ENCODE measurements at places on chromosomes 1 and 21.

DNA sequence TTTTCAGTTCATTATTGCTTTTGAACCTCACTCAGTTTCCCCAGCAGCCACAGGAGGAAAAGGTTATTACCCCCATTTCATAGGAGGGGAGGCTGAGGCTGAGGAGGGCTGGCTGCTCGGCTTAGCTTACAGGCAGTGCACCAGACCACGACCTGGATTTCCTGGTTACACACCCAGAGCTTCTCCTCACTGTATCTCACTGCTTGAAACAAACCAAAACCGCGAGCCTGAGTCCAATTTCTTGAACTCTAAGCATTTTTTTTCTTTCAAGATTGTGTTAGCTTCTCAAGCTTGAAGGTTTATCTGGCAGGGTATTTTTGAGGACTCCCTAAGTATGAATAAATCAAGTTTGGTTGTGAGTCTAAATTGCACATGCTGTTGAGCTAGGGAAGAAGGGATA is 188.9 kb upstream of the EDN2 start:
- no peak for DNase-seq

GRCh38 chr1:108881369-108881768 is 4.6 kb downstream of the GPSM2 start:
- no peak for DNase-seq

DNA sequence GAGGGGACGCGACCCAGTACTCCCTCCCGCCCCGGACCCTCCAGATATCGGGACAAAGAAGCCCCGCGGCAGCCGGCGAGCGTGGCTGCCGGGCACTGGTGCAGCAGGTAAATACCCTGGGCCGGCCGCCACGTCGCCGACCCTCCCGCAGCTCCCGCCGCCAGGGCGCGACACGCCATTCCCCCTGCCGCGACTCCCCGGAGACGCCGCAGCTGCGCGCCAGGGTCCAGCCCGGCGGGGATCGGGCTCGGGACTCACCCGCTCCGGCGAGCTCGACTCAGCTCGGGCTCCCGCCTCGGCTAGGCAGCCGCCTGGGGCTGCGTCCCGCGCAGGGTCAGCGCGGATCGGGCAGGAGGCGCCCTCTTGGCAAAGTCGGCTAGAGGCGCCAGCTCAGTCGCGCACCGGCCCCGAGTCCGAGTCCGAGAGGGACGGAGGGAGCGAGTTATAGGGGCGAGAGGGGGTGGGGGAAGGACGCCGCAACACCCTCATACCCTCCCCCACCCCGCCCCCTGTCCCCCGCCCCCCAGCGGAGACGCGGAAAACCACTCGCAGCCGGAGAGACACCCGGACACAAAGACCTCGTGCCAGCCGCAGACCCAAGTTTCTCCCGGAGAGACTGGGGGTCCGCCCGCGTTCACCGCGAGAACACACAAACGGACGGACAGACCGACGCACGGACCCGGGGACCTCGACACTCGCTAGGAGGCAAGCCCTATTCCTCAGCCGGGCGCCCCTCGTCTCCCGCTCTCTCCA is 985 bp downstream of the SYT6 start:
- no peak for DNase-seq

DNA sequence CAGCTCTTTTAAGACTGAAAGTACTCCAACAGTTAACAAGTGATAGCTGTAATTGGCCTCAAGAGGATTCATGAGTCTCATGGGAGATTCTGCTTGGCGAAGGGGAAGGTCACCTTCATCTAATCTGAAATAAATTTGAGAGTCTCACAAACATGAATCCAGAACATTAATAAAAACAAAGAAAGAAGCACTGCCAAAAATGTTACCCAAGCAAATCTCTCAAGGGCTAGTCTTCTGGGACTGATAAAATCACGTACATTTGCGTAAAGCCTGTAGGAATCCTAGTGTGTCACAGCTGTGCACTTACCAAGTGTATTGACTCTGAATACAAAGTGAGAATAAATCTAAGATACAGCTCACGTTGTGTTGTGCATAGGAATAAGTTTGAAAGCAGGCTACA is 21.2 kb upstream of the NUF2 start:
- no peak for DNase-seq

DNA sequence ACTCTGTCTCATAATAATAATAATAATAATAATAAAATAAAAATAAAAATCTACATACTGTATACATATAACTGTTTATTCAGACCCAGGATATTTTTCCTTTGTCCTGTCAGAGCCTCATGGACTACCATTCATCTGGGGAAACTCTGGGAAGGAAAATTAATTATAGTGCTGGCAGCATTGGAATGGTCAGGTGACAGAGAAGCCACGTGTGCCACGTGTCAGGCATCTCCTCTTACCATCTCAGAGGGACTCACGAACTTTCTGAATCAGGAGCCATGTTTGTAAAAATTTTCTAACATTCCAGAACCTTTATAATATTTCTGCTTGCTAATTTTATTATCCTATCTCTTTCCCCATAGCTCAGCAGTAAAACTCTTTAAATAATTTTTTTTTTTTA is 97.8 kb upstream of the HNRNPU start:
- DNase-seq, result no peak

DNA sequence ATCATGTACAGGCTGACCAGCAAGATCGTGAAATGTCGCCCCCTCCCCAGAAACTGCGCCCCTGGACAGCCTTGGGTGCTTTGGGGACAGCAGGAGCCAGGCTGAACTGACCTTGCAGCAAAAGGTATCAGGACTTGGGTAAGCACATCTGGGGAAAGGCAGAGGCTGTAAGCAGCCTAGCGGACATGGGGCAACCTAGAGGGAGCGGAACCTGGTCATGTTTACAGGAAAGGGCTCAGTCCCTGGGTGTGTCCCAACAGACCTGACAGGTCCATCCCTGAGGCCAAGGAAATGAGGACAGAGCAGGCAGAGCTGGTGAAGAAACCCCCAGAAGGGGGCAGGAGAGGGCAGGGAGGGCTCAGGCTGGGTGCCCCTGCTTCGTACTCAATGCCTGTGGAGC is 3.1 kb upstream of the S100A8 start:
- no peak for DNase-seq

DNA sequence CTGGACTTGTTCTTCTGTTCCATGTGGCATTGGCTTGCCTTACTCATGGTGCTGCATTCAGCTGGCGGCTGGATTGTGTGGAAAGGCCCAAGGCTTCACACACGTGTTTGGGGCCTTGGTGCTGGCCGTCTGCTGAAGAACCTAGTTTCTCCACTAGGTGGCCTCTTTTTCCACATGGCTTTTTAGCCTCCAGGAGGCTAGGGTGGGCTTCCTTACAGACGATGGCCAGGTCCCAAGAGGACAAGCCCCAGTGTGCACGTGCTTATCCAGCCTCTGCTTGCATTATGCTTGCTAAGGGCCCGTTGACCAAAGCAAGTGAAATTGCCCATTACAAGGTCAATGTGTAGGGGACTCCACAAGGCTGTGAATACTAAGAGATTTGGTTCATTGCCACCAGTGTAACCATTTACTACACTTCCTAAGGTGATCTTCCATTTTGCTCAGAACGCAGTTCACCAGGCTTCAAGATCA is 47.5 kb upstream of the FOXO6 start:
- DNase-seq, result peak; percentile 50

DNA sequence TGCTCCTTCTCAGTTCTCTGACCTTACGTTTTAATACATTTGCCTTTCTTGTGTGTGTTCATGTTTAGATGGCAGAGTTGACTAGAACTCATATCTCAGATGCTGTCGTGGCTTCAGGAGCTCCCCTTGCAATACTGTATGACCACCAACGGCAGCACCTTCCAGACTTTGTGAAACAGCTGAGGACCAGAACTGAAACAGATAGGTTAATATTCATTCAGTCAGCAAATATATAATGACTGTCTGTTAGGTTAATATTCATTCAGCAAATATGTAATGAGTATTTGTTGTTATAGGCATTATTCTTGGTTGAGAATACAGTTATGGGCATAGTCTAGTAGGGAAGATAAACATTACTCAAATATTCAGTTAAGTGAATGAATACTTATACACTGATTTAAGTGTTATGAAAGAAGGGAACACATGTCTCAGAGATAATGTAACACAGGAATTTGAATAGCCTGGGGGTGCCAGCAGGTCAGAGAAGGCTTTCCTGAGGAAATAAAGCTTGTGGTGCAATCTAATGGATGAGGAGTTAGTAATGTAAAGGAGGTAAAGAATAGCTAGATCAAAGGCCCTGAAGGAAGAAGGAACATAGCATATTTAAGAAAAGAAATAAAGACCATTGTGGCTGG is 88.5 kb downstream of the CEP350 start:
- DNase-seq, result no peak

- no peak for DNase-seq
Observed at GRCh38 chr1:46081206-46081605, 51.2 kb downstream of the PIK3R3 start.

DNA sequence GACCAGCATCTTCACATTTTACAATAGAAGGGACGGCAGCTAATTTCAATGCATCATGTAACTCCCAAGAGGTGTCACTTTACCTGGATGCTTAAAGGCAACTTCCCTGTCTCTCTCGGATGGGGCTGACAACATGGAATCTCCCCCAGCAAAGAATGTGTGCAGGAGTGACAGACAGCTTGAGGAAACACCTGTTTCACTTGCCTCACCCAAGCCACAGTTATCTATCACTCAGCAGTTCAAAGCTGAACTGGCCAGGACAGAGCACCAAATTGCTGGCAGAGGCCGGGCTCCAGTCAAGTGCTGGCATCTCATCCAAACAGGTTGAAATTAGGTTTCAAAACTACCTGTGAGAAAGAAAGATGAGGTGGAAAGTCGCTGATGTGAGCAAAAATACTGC is 538.0 kb upstream of the PLXNA2 start:
- DNase-seq, result no peak

- DNase-seq, result no peak
Observed at GRCh38 chr21:34788879-34789278, 120.1 kb downstream of the CLIC6 start.

GRCh38 chr1:173285048-173285447 is 77.9 kb upstream of the TNFSF4 start:
- DNase-seq, result no peak

DNA sequence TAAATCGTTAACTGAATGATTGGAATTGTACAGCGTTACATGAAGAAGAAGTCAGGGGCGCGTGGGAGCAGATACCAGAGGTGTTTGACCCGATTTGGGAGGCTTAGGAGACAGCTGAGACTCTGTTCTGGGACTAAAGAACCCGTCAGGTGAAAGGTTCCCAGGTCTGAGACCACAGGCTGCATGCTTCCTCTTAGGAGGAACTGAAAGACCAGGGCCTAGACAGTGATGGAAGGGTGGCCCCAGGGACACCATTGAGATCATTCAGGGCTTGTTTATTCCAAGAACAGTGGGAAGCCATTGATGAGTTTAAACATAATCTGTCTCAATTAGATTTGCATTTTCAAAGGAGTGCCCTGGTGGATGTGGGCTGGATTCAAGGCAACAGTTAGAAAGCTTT is 904 bp downstream of the KLF17 start:
- DNase-seq, result no peak

DNA sequence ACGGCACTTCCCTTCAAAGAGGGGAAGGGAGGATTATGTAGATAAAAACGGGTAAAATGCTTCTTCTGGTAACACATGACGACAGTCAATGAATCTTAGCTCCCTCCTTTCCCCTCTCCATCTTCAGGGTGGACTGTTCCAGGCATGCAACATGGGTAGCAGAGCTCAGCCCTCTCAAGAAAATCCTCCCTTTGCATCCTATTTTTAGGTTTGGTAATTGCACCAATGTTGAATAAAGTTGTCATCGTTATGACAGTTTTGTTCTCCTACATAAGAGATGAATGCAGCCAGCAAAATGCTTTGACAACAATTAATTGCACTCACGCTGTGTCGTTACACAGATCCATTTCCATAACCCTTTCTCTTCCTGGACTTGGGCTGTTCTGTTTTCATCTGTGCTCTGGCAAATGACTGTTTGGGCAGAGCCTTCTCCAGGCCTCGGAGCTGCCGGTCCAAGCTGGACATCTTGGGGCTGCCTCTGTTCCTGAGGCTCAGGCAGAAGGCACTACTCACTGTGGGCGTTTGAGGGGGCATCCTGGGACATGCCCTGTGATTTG is 127.6 kb downstream of the CNIH3 start:
- DNase-seq, result no peak

DNA sequence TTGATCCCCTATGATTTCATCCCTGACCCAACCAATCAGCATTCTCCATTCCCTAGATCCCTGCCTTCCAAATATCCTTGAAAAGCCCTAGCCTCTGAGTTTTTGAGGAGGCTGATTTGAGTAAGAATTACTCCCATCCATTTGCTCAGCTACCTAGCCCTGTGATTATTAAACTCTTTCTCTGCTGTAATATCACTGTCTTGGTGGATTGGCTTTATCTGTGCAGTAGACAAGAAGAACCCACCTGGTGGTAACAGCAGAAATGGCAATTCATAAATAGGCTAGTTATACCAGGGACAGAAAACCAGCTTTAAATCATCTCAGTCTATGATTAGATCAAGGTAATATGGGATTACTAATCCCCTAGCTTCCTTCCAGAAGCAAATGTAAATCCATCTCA is 13.0 kb downstream of the IL20 start:
- peak; percentile 16 for DNase-seq

GRCh38 chr1:94068999-94069918 is 51.7 kb downstream of the ABCA4 start:
- DNase-seq, result no peak

GRCh38 chr1:183346276-183346732 is 71.9 kb downstream of the NMNAT2 start:
- no peak for DNase-seq

DNA sequence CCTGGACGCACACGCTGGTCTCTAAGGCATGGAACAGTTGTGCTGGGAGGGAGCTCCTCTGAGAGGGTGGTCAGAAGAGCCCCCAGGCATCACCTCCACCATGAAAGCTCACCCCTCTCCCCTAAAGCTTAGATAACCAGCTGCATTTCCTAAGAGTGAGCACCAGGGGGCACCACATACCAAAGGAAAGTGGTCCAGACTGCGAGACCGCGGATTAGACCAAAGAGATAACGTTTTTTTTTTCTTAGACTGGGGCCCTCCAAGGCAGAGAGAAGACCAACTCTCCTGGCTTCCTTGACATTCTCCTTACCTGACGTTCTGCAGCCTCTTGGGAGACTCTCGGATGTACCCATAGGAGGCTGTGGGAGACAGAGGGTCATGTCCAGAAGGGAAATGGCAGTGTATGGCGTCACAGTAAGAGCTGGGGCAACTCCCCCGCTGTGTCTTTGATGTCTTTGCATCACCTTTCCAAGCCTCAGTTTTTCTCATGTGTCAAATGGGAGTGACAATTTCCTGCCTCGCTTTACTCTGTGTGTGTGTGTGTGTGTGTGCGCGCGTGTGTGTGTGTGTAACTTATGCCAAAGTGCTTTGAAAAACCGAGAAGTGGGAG is 12.3 kb upstream of the IFNLR1 start:
- DNase-seq, result peak; percentile 69

GRCh38 chr1:167656657-167657056 is 26.6 kb downstream of the RCSD1 start:
- DNase-seq, result no peak

- DNase-seq, result no peak
Observed at GRCh38 chr1:7690496-7691182, 80.5 kb upstream of the VAMP3 start.

DNA sequence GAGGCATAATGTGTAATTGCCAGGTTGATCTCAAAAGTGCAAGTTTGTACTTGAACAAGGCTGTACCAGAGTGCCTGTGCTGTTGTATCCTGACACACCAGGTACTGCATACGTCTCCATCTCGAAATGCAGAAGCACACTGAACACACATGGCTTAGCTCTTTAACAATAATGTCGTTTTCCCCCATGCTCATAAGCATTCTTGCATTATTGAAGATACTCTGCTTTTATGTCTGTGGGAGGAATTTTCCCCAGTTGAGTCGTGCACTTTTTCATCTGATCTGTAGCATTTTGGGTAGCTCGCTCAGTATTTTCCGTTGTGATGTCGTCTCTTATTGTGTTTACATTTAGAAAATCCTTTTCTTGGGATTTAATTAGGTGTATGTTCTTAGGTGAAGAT is 98.7 kb downstream of the PCBP3 start:
- DNase-seq, result no peak

- DNase-seq, result no peak
Observed at GRCh38 chr1:43904660-43905551, 28.7 kb upstream of the ARTN start.

Data from erythroblast (primary cell).